ENCODE measurements at places on chromosomes 12 and 14.

- no peak for DNase-seq
These were observed 13.0 kb upstream of the RACGAP1 start for GRCh38 chr12:50038336-50038735.

DNA sequence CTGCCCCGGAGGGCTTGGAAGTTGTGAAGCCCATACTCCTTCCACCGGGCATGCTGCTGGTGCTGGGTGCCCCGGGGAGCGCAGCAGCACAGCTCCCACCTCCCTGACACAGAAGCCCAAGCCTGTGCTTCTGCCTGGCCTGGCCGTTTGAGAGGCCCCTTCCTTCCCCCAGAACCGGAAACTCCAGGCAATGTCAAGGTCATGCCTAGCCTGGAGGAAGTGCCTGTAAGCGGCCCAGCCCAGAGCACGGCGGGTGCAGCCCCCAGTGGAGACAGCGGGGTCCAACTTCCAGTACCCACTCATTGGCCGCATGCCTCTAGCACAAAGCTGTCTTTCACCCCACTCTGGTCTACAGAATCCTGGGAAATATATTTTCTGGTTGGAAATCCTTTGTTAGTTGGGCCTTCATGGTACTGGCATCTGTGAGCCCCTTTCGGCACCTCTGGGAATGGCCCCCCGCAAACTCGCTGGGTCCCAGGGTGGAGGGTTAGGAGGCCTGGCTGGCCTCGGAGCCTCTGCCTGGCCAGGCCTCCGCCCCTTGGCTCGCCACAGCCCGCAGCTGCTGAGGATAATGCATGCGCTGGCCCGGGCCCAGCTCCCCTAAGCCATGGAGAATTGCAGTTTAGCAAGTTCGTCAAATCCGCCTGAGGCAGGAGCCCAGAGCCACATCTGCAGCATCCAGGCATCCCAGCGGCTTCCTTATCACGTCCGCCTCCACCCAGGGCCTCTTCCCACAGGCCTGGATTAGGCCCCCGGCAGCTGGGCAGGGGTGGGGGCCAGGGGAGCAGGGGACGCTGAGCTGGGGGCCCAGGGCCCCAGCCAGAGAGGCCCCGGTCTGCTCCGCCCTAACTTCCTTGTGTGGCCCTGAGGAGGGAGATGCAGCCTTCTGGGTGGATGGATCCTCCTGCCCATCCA, 48.9 kb upstream of the DLK1 start:
- DNase-seq, result no peak

GRCh38 chr12:95102916-95103671, 29.7 kb upstream of the NR2C1 start:
- DNase-seq, result no peak

DNA sequence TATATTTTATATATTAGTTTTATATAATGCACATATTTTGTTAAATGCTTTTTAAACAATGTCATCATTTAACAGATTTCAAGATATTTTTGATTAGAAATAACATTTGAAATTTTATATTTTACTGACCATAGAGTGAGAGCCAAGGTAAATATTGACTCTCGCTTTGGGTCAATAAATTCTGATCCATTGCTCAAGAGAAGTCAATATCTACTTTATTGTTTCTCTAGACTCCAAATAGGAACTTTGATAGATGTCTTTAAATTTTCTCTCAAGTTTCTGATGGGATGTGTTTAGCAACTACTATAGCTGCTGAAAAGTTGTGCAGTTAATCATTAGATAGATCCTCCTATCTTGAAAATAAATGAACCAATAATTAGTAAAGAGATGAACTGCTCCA, 61.4 kb upstream of the ATXN7L3B start:
- no peak for DNase-seq

DNA sequence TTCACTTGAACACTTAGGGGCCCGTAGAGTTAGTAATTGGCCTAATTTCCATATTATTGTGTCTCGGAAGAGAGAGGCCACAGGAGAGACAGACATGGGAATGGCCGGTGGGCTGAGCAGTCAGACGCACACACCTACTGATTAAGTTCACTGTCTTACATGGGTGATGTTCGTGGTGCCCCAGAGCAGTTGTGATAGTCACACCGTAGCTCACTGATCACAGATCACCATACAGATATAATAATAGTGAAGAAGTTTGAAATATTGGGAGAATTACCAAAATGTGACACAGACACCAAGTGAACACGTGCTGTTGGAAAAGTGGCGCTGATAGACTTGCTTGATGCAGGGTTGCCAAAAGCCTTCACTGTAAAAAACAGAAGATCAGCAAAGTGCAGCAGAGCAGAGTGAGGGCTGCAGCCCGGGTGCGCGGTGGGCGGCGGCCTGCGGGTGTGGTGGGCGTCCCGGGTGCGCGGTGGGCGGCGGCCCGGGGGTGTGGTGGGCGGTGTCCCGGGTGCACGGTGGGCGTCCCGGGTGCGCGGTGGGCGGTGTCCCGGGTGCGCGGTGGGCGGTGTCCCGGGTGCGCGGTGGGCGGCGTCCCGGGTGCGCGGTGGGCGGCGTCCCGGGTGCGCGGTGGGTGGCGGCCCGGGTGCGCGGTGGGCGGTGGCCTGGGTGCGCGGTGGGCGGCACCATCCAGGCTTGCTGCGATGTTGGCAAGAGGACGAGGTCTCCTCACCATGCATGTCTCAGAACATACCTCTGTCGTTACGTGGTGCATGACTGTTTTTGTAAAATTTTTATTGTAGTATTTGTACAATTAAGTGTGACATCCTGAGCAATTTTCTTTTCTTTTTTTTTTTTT, 34.3 kb upstream of the TEX22 start:
- no peak for DNase-seq

GRCh38 chr12:83018088-83018487, 331.4 kb downstream of the TMTC2 start:
- no peak for DNase-seq

DNA sequence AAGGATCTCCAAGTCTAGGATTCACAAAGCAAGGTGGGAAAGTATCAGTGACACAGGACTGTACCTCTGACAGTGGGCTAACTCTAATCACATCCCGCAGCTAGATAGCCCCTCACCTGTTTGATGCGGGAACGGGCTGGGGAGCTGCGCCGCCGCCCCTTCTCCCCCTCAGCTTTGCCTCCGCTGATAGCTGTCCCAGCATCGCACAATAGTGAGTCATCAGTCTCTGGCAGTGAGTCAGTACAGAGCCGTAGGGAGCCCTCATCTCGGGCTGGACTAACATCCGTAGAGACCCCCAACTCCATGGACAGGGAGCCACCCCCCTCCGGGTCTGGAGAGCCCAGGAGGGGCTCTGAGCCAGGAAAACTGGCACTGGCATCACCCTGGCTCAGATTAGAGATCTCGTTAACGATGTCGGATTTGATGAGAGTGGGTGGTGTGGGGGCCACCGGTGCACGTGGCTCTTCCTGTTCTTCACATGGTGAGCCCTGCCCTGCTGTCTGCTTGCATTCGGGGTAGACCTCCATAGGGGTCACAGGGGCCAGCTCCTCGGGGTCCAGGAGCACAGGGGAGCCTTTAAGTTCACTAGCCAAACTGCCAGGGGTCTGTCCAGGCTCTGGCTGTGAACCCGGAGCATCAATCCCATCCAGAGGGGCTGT, 10.9 kb downstream of the KMT2D start:
- no peak for DNase-seq

Measured in vagina (tissue), 2 donors.